ENCODE measurements at places on chromosomes 1 and 21.

DNA sequence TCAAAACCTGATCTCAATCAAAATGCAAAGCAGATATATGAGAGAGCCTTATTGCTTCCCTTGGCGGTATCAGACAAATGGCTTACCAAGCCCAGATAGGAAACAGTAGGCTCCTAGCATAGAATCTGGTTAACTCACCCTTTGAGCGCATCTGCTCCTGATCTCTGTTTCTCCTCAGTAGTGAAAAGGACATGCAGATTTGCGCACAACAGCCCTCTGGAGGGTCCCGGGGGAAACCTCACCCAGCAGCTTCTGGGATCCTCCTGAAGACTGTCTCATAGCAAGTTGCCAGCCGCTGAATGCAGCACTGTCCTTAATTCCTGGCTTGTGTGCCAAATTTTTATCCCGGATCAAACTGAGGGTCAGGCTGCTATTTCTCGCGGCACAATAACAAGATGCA lies 192.2 kb downstream of the FASLG start:
- no peak for DNase-seq

DNA sequence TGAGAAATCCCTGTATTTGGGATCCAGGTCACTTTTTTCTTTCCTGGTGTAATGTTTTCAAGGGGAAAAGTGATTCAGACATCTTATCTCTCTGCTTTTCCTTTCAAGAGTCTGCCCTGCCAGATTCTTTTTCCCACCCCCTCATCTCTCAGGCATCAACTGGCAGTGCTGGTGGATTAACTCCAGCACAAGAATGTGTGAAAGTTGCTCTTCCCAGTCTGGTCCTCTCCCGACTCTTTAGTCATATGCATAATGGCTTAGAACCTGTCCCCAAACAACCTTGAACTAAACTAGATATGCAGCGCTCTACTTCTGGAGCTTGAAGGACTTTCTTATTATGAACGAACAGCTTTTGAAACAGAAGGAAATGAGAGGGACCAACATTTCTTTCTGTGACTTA lies 88.5 kb downstream of the SLC44A5 start:
- DNase-seq, result no peak

DNA sequence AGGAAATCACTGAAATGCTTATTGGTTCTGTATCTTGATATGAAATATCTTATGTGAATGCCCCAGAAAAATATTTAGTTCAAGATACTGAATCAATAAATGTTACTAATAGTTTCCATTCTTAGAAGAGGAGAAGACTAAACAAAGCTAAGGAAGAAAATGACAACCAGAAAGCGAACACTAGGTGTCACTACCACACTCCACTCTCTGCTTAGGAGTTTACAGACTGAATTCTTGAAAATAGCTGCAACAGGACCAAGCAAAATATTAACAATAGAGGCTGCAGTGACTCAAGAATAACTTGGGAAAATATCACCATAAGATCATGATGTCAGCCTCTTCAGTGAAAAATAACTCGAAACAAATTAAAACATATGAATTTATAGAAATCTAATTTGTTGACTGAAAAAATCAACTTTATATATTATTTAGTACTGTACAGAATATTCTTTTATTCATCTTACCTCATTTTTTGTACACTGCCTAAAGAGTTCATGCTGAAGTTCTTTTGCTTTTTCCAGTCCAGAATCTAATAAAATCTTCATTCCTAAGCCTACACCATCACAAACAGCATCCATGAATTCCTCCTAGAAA lies 61.6 kb downstream of the KIF14 start:
- DNase-seq, result no peak

DNA sequence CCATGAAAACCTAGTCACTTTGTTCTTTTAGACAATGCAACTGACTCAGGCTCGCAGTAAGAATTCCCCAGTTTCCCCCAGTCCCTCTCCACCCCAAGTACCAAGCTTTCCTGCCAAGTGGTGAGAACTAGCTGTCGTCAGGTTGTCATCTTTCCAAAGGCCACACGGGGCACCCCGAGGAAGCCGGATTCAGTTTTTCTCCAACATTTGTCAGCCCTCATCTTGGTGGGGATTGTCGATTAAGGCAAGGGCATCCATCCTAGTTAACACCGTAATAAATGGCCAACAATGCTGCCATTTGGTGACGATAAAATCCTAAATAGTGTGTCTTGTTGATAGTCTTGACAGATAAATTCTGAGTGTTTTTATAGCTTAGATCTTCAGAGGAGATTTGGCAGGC lies 55.9 kb upstream of the PROX1 start:
- no peak for DNase-seq

DNA sequence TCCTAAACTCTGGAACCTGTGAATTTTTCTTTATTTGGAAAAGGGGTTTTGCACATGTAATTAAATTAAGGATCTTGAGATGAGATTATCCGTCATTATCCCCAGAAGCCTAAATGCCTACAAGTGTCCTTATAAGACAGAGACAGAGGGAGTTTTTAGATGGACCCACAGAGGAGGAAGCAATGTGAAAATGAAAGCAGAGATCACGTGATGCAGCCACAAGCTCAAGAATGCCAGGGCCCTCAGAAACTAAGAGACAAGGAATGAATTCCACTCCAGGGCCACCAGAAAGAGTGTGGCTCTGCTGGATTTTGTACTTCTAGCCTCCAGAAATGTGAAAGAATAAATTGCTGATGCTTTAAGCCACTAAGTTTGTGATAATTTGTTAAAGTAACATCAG lies 183.6 kb upstream of the UBE2U start:
- no peak for DNase-seq

DNA sequence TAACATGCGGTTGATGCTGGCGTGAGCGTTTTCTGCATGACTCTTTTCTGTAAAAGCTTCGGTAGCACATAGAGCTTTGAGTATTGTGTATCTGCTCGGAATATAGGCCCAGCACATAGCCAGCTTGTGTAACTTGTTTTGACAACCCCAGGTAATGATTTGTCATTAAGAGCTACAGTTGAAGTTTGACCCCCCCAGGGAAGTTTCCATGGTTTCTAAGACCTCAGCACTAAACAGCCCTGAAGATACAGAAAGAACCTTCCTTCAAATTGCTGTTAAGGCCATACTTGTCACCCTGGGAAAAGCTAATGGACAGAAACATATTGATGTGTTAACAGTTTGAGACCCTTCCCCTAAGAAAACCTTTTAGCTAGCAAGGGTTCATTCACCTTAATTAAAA lies 380.7 kb downstream of the PRDM2 start:
- no peak for DNase-seq

DNA sequence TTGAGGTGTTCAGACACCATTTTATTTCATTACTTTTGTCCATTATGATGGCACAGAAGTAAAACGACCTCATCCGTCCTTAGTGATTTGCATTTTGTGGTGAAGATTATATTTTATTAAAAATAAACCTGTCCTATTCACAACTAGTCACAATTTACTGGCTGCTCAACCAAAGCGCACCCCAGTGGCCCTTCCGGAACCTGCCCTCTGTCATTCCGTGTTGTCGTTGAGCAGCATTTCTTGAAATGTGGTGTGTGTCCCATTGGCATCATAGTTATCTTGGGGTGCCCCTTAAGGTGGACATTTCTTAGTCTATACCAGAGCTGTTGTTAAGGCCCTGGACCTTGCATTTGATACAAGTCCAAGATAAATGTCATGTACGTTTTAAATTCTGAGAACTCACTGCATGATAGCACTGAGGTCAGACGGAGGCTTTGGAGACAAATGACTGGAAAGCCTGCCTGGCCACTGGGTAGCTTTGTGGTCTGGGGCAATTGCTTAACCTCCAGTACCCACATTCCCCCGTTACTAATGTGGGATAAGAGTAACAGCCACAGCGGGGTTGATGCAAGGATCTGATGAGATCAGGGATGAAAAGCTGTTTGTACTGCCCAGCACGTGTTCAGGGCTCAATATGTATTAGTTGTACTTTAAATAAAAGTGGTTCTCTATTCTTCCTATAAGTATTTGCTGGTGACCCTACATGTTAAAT lies 36.2 kb downstream of the BACH1 start:
- DNase-seq, result no peak

DNA sequence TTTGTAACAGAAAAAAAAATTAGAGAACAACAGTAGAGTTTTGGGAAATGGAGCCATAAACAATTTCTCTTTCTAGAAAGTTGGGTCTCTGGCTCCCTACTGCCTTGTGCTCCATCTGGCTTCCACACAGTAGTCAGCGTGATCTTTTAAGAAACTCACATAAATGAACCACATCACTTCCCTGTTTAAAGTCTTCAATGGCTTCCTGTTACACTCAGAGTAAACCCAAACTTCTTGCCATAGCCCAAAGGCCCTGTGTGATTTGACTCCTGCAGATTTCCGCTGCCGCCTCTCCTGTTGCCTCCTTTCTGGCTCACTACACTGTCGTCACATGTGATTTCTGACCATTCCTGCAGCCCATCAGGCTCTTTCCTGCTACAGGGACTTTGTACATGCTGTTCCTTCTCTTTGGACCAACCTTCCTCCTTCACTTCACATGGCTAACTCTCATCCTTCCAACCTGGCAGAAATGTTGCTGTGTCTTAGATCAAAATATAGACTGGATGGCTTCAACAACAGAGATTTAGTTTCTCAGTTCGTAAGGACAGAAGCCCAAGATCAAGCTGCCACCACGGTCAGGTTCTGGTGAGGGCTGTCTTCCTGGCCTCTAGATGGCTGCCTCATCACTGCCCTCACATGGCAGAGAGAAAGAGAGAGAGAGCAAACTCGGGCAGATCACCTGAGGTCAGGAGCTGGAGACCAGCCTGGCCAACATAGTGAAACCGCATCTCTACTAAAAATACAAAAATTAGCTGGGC lies 34.0 kb downstream of the OPRD1 start:
- DNase-seq, result no peak

GRCh38 chr1:183622884-183623785 lies 12.4 kb downstream of the ARPC5 start:
- peak; percentile 48 for DNase-seq

GRCh38 chr1:232421143-232421796 lies 208.7 kb downstream of the SIPA1L2 start:
- no peak for DNase-seq

- DNase-seq, result no peak
Observed at GRCh38 chr1:54809496-54810074, 8.5 kb upstream of the TTC22 start.

DNA sequence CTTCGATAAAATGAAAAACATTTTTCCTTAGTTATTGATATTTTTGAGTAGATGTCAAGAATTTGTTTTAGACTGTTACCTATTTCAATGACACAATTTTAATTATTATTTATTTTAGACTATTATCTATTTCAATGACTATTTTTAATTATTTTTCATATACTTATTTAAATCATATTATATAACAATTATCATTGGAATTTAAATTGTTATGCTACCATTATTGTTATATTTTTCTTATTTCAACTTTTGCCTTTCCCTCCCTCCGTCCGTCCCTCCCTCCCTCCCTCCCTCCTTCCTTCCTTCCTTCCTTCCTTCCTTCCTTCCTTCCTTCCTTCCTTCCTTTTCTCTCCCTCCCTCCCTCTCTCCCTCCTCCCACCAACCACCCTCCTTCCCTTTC lies 229.3 kb downstream of the GRIK1 start:
- no peak for DNase-seq

DNA sequence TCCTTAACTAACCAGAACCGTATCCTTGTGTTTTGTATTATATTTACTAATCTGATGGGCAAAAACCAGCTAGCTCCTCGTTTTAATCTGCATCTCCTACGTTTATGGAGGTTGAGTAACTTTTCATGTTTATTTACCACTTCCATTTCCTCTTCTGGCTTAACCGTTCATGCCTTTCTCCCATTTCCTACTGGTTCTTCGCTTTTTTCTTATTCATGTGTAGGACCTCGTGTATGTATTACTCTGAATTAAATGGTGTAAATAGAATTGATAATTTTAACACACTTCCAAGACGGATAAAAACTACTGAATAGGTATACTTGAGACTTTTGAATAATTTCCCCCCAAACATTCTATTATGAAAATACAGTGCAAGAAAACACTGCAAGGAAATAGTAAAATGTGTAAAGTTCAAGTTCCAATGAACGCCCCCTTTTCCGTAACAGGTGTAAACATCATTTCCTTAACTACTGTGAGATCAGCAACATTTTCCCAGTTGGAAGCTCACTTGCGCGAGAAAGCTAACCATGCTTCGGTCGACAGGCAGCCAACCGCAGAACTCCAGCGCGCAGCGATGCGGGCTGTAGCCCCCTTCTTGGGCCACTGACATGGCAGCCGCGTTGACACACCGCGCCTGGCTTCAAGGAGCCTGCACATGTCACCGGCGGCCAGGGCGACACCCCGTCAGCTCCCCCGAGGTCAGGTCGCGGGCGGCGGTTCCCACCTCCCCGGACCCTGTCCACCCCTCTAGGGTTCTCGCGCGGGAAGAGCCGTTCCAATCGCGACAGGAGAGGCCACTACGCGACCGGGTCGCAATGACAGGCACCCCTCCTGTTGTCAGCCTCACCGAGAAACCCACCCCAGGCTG lies 816 bp downstream of the EDEM3 start:
- no peak for DNase-seq

GRCh38 chr1:158329733-158330132 lies 1.6 kb downstream of the CD1B start:
- DNase-seq, result peak; percentile 11

DNA sequence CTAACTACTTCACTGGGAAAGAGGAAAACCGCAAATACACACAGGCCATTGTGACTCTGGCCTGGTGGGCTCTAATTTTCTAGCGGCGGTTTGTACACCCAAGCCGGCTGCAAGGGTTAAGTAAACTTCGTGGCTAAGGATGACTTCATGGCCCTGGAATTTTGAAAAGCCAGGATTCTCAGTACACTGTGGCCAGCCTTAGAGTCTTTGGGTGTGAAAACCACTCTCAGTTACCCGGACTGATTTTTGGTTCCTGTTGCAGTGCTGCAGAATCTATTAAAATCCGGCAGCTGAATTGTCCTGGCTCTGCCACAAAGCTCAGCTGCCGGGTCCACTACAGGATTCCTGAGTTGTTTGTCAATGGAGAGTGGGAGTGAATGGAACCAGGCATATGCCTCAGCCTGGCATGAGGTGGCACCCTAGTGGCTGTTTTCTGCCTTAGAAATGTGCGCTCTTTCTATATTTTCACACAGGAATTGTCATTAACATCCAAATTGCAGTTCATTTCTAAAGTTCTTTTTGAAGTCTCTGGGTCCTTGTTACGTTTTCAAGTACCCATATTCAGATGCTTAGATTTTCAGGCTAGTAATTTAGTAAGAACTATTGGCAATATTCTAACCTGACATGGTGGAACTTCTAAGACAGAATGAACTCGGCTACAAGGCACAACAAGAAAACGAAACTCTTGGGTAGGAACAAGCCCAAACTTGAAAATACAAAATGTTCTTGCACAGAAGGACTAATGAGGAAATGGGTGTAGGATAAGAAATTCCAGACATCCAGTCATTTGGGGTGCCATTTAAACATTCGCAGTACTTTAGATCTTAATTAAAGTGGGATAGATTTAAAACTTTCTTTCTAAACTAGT lies 255.9 kb downstream of the NFIA start:
- no peak for DNase-seq

GRCh38 chr1:224106568-224107281 lies 7.2 kb upstream of the FBXO28 start:
- DNase-seq, result peak; percentile 3

- no peak for DNase-seq
Observed at GRCh38 chr1:227889047-227889862, 58.5 kb downstream of the WNT9A start.

All from CD4-positive, alpha-beta T cell treated with Interferon gamma for 1 hour (primary cell).